ENCODE measurements at places on chromosomes 2 and 18.

GRCh38 chr2:127324635-127325034 is 30.7 kb upstream of the ERCC3 start:
- no peak for DNase-seq

- DNase-seq, result no peak
Measured at GRCh38 chr2:144096531-144096930, 423.4 kb downstream of the ZEB2 start.

GRCh38 chr2:130776550-130776949 is 21.2 kb downstream of the AMER3 start:
- DNase-seq, result no peak

DNA sequence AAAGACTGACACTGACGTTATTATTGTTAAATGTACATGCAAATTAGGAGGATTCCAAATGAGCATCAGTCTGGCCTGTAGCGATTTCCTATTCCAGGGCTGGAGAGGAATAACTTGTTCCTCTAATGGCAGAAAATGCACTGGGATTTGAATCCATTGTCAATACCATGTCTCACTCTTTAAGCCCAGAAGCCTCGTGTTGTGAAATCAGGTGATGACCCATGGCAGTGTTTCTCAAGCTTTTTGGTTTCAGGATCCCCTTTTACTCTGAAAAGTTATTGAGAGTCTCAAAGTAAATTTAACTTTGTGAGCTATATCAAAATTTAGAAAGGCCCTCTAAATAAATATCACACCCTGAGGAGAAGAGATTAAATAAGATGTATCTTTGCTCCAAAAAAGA is 279.2 kb downstream of the GALR1 start:
- no peak for DNase-seq

DNA sequence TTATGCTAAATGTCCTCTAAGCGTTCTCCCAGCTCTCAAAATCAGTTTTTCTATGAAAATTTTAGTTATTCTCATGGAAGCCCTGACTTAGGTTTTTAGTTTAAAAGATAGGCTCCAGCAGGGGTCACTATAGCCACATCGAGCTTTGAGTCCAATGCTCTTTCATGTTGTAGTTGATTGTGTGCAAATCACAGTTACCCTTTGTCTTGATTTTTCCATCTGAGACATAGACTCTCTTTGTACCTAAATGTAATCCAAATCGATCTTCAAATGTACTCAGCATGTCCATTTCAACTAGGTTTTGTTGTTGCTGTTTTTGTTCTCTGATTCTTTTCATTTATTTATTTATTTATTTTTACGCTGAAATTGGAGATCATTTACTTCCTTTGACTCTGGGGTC is 26.4 kb upstream of the MSTN start:
- no peak for DNase-seq

GRCh38 chr2:142307616-142308115 is 176.8 kb upstream of the LRP1B start:
- DNase-seq, result no peak

DNA sequence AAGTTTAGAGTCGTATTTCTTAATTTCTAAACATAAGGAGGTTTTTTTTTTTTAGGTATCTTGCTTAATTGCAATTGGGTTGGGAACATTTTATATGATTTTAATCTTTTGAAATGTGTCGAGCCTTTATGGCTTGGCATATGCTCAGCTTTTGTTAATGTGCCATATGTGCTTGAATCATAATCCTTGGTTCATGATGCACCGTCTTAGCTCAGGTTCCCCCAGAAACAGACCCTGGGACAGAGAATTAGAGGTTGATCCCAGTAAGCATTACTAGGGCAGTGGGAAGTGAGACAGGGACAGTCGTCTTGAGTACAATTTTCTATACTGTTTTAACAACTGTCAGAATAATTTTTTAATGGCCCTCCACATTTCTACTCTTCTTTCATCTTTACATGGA is 9.3 kb downstream of the CHCHD5 start:
- no peak for DNase-seq

- DNase-seq, result no peak
Measured at GRCh38 chr18:7980136-7980535, 413.0 kb downstream of the PTPRM start.

DNA sequence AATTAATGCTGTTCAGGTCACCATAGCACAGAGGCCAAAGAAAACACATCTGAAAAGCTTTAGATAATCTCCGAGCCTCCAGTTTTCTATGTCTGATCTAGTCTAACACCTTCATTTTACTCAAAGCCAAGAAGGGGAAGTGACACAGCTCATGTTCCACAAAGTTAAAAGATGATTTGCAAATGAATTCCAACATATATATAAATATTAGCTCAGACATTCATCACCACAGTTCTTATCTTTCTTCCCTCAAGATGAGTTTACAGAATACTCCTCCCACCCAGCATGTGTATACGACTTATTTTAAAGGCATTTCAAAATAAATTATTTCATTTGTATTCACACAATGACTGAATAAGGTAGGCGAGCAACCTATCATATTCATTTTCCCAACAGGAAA is 82.4 kb downstream of the AAK1 start:
- DNase-seq, result no peak

DNA sequence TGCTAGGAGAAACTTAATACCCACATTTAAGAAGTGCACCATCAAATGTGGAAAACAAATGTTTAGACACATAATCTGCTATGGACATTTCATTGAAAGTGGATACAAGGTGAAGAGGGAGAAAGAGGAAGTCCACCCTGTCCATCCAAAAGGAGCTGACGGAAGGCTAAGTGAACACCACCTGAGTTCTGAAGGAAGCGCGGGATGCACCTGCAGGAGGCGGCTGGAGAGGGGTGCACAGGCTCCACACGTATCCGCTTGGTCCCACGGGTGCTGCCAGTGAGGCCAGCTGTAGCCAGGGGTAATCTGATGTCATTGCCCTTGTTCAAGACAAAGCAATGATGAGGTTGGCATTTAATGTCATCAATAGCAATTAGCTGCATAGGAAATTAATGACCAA is 75.9 kb upstream of the TMEM18 start:
- no peak for DNase-seq

- no peak for DNase-seq
Measured at GRCh38 chr2:233674995-233675394, 3.3 kb downstream of the UGT1A9 start.

GRCh38 chr18:41418598-41418997 is 536.4 kb upstream of the PIK3C3 start:
- no peak for DNase-seq

- DNase-seq, result no peak
Measured at GRCh38 chr18:10329101-10329500, 125.3 kb upstream of the APCDD1 start.

- DNase-seq, result no peak
Measured at GRCh38 chr2:109473616-109474318, 140.0 kb downstream of the SEPTIN10 start.

GRCh38 chr2:127155028-127155581 is 48.2 kb upstream of the BIN1 start:
- no peak for DNase-seq

- DNase-seq, result no peak
Measured at GRCh38 chr2:121132054-121132761, 152.8 kb downstream of the TFCP2L1 start.

GRCh38 chr18:46019936-46020335 is 52.1 kb downstream of the PSTPIP2 start:
- no peak for DNase-seq

- DNase-seq, result no peak
Measured at GRCh38 chr2:219461047-219461514, 26.4 kb downstream of the SPEG start.

GRCh38 chr2:239769554-239770245 is 255.4 kb downstream of the NDUFA10 start:
- DNase-seq, result no peak

GRCh38 chr2:239008004-239008403 is 160.1 kb downstream of the TWIST2 start:
- DNase-seq, result no peak

DNA sequence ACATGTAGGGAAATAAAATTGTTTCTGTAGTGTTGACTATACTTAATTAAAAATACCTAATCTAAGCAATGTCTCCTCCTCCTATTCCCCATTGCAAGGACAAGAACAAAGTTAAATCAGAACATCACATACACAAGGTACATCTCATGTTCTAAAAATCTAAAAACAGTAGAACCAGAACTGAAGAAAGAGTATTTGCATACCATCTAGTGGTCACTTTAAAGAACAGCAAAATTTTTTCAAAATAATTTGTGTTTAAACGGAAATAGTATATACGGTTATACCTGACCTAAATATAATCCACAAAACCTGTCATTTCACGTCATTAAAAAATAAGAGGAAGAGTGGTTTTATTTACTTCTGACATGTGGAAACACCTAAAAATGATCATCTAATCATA is 294.3 kb upstream of the KCNH7 start:
- no peak for DNase-seq

GRCh38 chr18:77061281-77061945 is 71.2 kb downstream of the MBP start:
- no peak for DNase-seq

- no peak for DNase-seq
Measured at GRCh38 chr2:27800856-27801255, 29.3 kb downstream of the MRPL33 start.

DNA sequence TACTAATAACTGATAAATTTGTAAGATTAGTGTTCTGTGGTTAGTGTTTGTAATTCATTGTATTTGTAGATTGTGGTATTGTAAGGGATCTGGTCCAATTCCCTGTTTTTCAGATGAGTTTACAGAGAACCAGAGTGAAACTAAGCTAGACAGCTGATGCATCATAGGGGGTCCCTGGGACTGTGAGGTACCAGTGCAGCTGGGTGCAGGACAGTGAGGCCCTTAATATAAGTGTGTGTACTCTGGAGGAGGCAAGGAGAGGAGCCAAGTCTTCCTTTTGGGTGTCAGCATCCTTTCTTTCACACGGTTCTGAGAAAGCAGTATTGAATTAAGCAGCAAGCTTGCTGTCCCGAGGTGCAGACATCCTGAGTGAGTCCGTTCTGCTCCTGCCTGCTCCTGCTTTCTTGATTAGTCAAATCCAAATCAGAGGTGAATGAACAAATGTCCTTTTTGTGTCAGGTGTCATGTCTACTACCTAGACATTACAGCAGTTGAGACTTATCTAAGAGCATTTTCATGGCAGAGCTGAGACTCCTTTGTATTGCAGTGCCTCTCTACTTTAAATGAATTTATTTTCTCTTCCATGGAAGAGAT is 194.9 kb downstream of the MCFD2 start:
- DNase-seq, result no peak

DNA sequence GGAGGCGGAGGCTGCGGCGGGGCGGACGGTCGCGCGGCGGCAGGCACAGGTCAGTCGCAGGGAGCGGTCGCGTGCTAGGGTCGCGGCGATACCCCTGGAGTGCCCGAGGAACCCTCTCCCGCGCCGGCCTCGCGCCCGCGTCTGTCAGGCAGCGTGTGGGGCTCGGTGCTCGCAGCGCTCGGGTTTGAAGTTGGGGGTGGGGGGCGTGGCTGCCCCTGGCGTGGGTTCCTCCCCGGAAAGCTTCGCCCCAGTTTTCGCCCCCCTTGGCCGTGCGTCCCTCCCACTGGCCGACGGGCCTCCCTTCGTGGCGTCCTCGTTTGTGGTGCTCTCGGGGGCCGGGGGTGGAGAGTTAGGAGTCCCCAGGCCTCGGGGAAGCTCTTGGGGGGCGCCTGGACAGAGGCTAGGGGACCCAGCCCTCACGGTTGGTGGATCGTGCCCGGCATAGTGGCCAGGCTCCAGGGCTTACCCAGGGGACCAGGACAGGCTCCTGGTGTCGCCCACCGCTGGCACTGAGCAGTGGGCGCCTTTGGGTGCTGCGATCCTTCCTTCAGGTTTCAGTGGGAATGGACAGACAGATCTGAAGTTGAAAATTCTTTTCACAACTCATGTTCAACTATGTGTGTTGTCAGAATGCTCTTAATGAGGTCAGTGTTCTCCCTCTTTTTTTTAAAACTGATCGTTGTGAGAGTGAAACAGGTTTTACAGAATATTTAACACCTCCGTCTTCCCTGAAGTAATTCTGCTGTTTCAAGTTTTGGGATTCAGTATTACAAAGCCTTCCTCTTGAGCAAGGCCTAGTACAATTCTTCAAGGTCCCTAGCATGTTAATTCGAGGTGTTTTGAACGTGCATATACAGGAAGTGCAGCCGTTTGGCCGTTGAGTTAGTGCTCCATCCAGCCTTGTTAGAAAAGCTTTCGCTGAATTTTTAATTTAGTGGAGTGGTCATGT is 604 bp downstream of the RALBP1 start:
- DNase-seq, result peak; percentile 17

DNA sequence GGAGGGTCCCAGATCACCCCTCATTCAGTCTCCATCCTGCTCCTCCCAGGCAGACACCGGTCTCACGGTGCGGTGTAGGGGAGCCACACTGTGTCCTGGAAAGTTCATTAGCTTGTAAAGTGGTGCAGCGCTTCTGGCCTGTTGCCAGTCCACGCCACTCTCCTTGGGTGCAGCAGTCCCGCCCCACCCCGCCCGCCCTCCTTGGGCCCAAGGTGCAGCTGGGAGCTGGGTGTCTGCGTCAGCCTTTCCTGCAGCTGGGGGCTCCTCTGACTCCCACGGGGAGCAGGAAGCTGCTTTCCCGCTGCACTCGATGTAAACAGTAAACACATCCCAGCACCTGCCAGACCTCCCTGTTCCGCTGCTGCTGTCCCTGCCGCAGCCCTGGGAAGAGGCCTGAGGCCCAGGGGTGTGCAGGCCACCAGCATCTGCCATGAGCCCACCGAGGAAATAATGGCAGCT is 53.8 kb upstream of the ASB18 start:
- DNase-seq, result no peak

- DNase-seq, result no peak
Measured at GRCh38 chr2:30678410-30679137, 128.7 kb downstream of the CAPN13 start.

GRCh38 chr2:48369971-48370370 is 160.0 kb upstream of the STON1 start:
- no peak for DNase-seq

GRCh38 chr18:22422909-22423548 is 5.3 kb upstream of the CTAGE1 start:
- DNase-seq, result no peak

DNA sequence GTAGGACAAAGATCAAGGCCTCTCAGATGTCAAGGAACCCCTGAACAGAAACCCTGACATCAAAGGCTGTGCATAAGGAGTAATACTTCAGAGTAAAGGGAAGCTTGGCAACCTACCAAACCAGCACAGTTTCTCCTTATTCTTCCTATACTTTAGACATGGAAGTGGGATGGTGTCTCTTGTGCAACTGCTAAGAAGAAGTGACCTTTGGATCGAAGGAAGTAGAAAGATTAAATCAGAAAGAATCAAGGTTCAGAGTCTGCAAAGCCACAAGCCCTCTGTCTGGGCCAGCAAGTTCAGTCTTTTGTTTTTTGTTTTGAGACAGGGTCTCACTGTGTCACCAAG is 66.2 kb upstream of the SLC39A10 start:
- no peak for DNase-seq

GRCh38 chr2:29463181-29463900 is 348.1 kb downstream of the CLIP4 start:
- no peak for DNase-seq
